Fibroblast of skin of right quadriceps (primary cell): ENCODE measurements at places on chromosomes 5 and 9.
A peak's percentile ranks its signal among the peaks of the same experiment; 100 is the strongest.

- no peak for DNase-seq
Observed at GRCh38 chr9:69332067-69332685, 7.2 kb downstream of the ENTREP1 start.

DNA sequence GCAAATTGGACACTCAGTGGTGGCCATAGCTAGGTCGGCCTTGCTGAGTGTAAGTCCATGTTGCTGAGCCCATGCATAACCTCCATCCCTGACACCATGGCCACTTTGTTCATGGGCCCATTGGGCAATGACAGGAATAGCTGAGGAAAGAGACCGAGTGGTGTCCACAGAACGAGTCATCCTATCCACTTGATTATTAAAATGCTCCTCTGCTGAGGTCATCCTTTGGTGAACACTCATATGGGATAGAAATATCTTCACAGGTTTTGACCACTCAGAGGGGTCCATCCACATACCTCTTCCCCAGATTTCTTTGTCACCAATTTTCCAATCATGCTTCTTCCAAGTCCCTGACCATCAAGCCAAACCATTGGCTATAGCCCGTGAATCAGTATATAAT is 63.6 kb downstream of the PPIC start:
- DNase-seq, result peak; percentile 60

DNA sequence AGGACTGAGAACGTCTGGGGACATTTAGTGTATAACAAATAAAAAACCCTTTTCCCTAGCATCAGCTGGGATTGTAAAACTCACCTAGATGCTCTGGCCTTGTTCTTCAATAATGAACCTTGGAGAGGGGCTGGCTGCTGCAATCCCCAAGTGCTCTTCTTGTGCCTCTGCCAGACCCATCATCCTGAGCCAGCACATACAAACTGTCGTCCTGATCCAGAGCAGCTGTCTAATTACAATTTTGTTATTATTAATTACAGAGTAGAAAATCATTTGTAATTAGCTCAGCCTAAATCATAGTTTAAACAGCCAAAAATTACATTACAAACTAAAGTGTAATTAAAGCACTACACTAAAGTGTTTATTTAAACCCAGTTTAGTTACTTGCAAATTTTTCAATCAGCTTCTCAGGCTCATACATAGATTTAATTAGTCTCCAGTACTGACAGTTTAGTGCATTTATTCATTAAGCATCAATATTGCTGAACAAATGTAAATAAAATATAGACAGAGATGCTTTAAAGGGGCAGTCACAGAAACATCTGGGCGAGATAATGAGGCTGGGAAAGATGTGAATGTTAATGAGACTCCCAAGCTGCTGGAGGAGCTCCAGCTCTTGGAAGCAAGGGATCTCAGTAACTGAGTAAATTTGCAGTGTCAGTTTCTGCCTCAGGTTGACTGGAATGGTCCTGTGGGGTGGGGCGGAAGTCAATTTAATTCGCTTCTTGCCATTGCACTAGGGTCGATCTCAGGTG is 632.3 kb upstream of the TLE4 start:
- peak; percentile 8 for DNase-seq

GRCh38 chr9:33976414-33976813 is 72.3 kb downstream of the UBAP2 start:
- no peak for DNase-seq

GRCh38 chr5:2511126-2511525 is 240.4 kb downstream of the IRX2 start:
- peak; percentile 75 for DNase-seq

DNA sequence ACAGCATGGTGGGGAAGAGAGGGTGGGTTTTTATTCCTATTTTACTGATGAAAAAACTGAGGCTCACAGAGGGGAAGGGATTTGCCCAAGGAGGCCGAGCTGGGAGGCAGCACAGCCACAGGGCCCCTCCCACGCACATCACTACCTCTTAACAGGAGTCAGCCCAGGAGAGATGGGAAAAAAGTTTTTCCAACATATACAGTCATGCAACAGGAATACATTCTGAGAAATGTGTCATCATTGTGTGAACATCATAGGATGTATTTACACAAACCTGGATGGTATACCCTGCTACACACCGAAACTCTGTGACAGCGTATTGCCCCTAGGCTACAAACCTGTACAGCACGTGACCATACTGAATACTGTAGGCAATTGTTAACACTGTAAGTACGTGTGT is 11.6 kb downstream of the TRAF1 start:
- no peak for DNase-seq

- DNase-seq, result no peak
Observed at GRCh38 chr9:38185647-38186403, 116.8 kb upstream of the SHB start.

GRCh38 chr9:87436716-87437115 is 61.0 kb upstream of the DAPK1 start:
- peak; percentile 37 for DNase-seq

DNA sequence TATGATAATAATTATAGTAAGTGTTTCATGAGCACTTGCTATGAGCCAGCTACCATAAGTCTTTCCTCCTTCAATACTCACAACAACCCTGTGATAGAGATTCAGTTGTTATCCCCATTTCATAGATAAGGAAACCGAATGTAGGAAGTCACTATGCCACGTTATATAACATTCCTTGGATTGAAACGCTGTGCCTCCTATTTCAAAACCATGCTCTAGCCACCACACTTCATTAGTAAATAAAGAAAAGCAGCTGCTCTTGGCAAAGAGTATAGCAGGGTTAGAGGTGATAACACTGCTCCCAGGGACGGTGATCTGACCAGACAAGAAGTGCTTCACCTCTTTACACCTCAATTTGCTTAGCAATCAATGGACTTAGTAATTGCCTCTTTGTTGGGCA is 5.5 kb downstream of the ADAMTS12 start:
- DNase-seq, result no peak

DNA sequence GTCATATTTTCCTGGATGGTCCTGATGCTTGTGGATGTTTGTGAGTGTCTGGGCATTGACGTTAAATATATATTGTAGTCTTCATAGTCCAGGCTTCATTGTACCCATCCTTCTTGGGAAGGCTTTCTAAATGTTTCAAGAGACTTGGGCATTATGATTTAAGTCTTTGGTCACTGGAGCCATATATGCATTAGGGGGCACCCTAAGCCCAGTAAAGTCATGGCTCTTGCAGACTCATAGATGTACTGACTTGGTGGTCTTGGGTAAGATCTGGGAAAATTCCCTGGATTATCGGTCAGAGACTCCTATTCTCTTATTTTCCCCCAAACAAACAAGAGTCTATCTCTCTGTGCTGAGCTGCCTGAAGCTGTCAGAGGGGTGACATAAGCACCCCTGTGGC is 271.1 kb downstream of the TRIM36 start:
- DNase-seq, result no peak

- no peak for DNase-seq
Observed at GRCh38 chr5:1503241-1504068, 20.3 kb downstream of the LPCAT1 start.

DNA sequence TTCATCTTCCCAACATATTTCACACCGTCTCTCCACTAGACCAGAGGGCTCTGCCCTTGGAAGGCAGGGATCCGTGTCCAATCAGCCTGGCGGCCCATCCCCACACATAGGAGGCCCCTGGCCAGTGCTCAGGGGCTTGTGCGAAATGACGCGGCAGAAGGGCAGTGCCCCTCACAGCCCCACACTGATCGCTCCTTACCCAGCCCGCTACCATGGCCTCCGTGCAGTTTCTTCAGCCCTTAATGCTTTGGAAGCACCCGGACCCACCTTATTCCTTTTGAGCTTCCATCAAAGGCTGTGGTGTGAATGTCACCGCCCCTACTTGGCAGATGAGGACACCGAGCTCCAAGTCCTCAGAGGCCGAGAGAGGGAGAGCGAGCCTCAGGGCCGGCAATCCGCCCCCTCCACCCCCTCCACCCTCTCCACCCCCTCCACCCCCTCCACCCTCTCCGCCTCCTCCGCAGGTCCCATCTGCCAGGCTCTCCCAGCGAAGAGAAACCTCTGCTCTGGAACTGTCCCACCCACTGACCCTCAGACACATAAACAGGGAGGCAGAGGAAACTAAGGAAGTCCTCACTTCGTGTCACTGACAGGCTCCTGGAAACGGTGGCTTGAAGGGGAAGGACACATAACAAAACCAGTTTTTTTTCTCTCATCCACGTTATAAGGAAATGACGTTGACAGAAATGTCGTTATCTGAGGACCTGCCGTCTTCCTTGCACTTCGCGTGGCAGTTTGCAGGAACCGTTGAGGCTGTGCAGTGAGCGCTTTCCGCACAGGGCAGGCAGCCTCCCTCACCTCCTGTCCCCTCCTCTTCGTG is 13.9 kb downstream of the QSOX2 start:
- no peak for DNase-seq

- no peak for DNase-seq
Observed at GRCh38 chr9:17653947-17654465, 75.1 kb downstream of the SH3GL2 start.

GRCh38 chr5:134555890-134556311 is 30.4 kb downstream of the JADE2 start:
- DNase-seq, result peak; percentile 56

- no peak for DNase-seq
Observed at GRCh38 chr9:109811876-109812275, 31.9 kb downstream of the PALM2AKAP2 start.

GRCh38 chr5:168950241-168950951 is 350.5 kb downstream of the SLIT3 start:
- no peak for DNase-seq

GRCh38 chr5:123673107-123673506 is 161.1 kb downstream of the CSNK1G3 start:
- DNase-seq, result no peak

GRCh38 chr5:179311091-179311470 is 34.2 kb downstream of the ADAMTS2 start:
- DNase-seq, result no peak

GRCh38 chr5:83118976-83119375 is 41.6 kb downstream of the XRCC4 start:
- no peak for DNase-seq

DNA sequence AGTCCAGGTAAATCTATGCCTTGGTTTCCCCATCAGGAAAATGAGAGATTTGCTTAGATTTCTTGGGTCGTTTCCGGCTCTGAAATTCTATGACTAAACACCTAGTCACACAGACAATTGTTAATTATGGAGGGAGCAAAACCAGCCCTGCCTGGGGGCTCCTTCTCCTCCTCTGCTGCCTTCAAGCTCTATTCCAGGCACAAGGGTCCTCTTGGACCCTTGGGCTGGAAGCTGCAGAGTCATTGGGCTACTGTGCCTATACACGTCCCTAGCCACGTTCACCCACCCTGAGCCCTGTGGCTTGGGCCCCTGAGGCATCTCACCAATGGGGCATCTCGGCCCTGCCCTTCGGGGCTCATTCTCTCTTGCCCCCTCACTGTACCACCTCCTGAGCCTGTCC is 73.8 kb upstream of the TBC1D2 start:
- no peak for DNase-seq

DNA sequence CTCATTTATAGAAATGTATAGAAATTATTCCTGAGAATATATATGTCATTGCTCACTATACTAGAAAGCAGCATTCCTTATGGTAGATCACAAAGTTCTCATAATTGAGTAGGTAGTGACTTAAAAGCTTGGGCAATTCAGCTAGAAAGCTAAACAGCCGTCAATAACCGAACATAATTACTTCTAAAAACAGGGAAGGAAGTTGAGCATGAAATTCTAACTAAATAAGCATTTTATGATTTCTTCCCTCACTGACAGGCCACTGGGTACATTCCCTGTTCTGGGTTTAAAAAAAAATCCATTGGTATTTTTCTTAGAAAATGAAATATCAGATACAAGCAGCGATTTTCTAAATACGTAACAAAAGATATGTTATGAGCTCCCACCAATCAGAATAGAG is 91.1 kb upstream of the DAB2 start:
- DNase-seq, result no peak

- DNase-seq, result no peak
Observed at GRCh38 chr9:134885001-134885678, 4.5 kb downstream of the FCN2 start.

GRCh38 chr9:137606005-137606621 is 627 bp downstream of the ARRDC1 start:
- no peak for DNase-seq

DNA sequence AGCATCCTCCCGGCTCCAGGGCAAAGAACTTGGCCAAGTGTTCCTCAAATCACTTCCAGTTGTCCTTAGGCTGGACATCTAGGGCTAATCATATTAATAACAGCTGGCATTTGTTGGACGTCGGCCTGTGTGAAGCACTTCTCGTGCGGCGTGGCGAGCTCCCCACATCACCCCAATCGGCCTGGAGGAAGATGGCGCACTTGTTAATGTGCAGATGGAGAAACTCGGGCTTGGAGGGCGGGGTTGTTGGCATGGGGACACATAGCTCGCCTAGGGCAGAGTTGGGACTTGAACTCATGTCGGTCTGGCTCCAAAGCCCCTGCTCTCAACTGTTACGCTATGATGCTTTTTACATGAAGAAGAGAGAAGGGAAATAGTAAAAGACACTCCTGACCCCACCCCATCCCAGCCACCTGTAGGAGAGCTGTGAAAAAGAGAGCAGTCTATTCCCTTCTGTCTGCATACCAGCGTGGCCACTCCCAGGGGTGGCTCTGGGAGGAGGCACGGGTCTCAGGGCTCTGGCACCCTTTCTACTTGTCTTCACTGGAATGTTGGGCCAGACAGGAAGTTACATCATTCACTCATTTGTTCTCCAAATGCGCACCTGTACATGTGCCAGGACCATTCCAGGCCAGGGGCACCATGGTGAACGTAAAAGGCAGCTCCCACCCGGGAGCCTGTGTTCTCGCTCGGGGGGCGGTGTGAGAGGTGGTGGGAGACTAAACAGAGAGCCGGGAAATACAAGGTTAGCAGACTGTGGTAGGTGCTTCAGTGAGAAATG is 12.8 kb upstream of the NUP214 start:
- no peak for DNase-seq

DNA sequence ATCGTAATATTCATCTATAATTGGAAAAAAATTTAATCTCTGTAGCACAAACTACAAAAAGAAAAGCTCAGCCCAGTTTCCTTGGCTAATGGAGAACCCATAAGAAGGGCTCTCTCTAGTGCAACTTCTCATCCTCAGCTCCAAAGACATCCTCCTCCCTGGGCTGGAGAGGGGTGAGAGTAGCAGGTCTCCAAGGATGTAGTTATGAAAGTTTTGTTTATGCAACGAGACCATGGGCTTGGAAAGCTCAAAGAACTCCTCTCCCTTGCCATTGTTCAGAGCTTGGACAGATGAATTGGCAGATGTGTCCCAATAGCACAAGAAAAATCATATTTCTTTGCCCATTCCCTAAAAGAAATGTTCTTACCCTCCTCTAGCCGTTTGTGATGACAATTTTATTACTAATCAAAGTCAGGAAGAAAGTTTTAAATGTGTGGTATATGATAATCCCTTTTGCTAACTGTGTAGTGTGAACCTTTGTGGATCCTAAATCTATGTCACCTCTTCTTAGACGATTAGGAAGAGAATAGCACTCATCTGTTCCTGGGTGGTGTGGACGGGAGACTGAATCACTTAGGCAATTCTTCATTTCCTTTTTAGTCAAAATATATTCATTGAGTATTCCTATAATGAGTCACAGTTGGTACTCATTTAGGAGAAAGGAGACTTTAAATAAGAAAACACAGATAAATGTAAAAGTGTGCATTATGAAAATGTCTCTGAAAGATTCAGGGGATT is 52.2 kb downstream of the GARNL3 start:
- peak; percentile 38 for DNase-seq
